ENCODE measurements at places on chromosomes 5 and 9. TPM values are rescaled to one million over a fixed set of nuclear protein-coding genes. Genes with fewer than 3 reads are reported as not detected.

The SYK gene
- 0.80 TPM for total RNA-seq

The PCDHB2 gene
- total RNA-seq = 0.28 TPM

The OR1J2 gene
- total RNA-seq = not detected

The TXNDC8 gene
- not detected for total RNA-seq

The CLTA gene
- total RNA-seq = 72.3 TPM

The PCDHGA5 gene
- total RNA-seq = 0.28 TPM

The MUSK gene
- total RNA-seq = not detected

The BSPRY gene
- not detected for total RNA-seq

The CLK4 gene
- total RNA-seq = 121 TPM

The CDH9 gene
- not detected for total RNA-seq

The BAAT gene
- 0.15 TPM for total RNA-seq

The CD72 gene
- total RNA-seq = 4.4 TPM

The PPP6C gene
- 49.2 TPM for total RNA-seq

The WDR31 gene
- 0.67 TPM for total RNA-seq

The TMEM203 gene
- 42.9 TPM for total RNA-seq

The BASP1 gene
- 0.90 TPM for total RNA-seq

The PJA2 gene
- 90.0 TPM for total RNA-seq

The NR6A1 gene
- 0.06 TPM for total RNA-seq

The PCDHA8 gene
- total RNA-seq = not detected

The DCTN3 gene
- total RNA-seq = 57.8 TPM

The SLC6A19 gene
- not detected for total RNA-seq

The TIMD4 gene
- 9.5 TPM for total RNA-seq

The SNX30 gene
- 10.9 TPM for total RNA-seq

The ARSI gene
- total RNA-seq = not detected

The PCDHB9 gene
- total RNA-seq = 0.44 TPM

The TRIM36 gene
- total RNA-seq = not detected

The HSD17B3 gene
- 2.1 TPM for total RNA-seq

The CDKN2A gene
- 7.0 TPM for total RNA-seq

The ENTREP1 gene
- total RNA-seq = not detected

The DPM2 gene
- 39.7 TPM for total RNA-seq

The POLR3G gene
- total RNA-seq = 1.2 TPM

The IL17B gene
- not detected for total RNA-seq

Data from CD4-positive, alpha-beta memory T cell (primary cell).